ENCODE measurements at places on chromosomes 2 and 18.

DNA sequence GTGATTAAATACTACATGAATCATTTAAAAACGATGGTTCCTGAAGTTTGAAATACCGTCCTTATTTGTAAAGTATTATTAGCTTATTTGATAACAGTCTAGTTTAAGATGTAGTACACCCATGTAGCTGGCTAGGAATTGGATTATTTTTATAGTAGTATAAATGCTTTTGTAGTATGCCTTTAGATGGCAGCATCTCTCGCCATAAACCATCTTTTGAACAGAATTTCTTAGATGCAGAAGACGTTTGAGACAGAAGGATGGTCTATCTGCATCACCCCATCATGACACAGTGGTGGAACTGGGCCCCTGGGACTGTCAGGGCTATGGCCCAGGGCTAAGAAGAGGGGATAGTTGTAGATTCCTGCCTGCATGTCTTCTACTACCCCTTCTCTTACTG lies 152.7 kb downstream of the WDSUB1 start:
- no peaks in the 10 kb centered on the region for H3K27me3 ChIP-seq
- H3K27ac ChIP-seq = no peak overlapping the region
- DNase-seq = no peak
- H3K4me3 ChIP-seq = no peak overlapping the region
- H3K4me1 ChIP-seq = peaks cover 6% of the 10 kb centered on the region
- H3K36me3 ChIP-seq = no peaks in the 10 kb centered on the region

GRCh38 chr2:241412144-241412543 lies 56.1 kb downstream of the FARP2 start:
- peaks cover 7% of the 10 kb centered on the region for H3K36me3 ChIP-seq
- no peak overlapping the region for H3K27ac ChIP-seq
- H3K4me3 ChIP-seq = no peak overlapping the region
- H3K4me1 ChIP-seq = no peaks in the 10 kb centered on the region

DNA sequence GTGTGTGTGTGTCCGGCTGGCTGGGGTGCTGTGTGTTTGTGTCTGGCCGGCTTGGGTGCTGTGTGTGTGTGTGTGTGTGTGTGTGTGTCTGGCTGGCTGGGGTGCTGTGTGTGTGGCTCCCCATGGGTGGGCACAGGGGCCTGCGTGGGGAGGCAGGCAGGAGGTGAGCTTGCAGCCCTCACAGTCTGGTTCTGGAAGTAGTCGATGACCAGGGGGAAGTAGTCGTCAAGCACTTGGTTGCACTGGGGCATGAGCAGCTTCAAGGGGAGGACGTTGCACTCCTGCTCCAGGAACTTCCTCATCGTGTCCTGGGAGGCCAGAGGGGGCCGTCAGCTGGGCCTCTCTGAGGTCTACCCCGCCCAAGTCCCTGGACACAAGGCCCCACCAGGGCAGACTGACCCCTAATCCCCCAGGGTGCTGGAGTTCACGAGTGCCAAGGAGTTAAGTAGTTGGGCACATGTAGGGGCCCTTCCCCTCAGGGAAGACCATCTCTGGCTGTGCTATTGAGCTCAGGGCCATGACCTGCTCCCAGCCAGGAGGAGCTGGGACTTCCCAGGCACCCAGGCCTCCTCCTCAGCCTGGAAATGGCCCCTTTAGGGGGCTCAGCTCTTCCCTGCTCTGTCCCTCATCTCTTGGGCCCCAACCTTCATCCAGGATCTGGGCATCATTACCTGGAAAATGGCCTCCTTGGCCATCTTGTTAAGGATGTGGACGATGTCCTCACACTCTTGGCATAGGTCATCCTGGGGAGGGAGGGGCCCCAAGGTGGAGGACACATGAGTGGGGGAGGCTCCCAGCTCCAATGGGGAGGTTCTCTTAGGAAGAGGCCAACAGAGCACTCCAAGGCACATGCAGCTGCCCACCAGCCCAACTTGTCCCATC lies 1.3 kb downstream of the SFTPB start:
- peaks cover 2% of the 10 kb centered on the region for H3K4me1 ChIP-seq
- H3K27me3 ChIP-seq = peaks cover 8% of the 10 kb centered on the region
- DNase-seq = no peak
- no peak overlapping the region for H3K27ac ChIP-seq

GRCh38 chr18:9616049-9616448 lies 1.7 kb upstream of the PPP4R1 start:
- no peak overlapping the region for H3K4me3 ChIP-seq
- H3K36me3 ChIP-seq = peaks cover 6% of the 10 kb centered on the region
- no peaks in the 10 kb centered on the region for H3K27me3 ChIP-seq
- DNase-seq = no peak

GRCh38 chr2:109065391-109065734 lies 63.6 kb upstream of the SH3RF3 start:
- no peak overlapping the region for H3K4me3 ChIP-seq
- H3K36me3 ChIP-seq = no peaks in the 10 kb centered on the region
- H3K4me1 ChIP-seq = no peaks in the 10 kb centered on the region
- H3K27ac ChIP-seq = no peak overlapping the region
- no peaks in the 10 kb centered on the region for H3K27me3 ChIP-seq
- no peak for DNase-seq

GRCh38 chr2:31267437-31268120 lies 33.6 kb downstream of the EHD3 start:
- H3K36me3 ChIP-seq = no peaks in the 10 kb centered on the region
- H3K4me3 ChIP-seq = no peak overlapping the region
- no peak overlapping the region for H3K27ac ChIP-seq

DNA sequence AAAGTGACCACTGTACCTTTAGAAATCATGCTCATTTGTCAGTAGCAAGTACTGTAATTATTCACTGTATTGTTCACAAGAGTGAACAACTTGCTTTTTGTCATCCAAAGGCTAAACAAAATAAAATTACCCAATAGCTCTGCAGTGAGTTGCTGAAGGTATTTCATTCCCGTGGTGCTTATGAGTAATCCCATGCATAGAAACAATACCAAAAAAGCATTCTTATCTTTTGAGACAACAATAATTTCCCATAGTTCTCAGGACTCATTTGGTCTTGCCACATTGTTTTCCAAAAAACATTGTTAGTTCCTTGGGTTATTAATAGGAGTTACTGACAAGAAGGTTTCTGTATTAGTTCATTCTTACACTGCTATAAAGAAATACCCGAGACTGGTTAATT lies 503.2 kb upstream of the FAM98A start:
- H3K27ac ChIP-seq = no peak overlapping the region
- no peaks in the 10 kb centered on the region for H3K4me1 ChIP-seq
- no peaks in the 10 kb centered on the region for H3K36me3 ChIP-seq
- DNase-seq = no peak

DNA sequence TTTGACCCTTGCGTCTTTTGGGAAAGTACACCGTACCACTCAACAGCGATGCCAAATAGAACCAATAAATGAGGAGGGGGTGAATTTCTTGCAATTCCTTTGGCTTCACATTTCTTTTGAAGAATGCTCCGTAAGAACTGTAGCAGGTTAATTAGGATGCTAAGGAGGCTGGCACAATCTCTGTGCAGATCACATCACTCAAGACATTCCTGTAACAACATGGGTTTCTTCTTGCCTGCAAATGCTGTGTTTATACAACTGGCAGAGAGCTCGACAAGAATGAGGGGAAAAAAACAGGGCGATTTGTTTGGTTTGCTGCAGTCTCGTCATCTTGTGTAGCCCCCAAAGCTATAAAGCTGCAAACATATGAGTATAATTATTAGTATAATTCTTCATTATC lies 424.8 kb upstream of the DCC start:
- DNase-seq = no peak
- H3K4me1 ChIP-seq = no peaks in the 10 kb centered on the region
- no peaks in the 10 kb centered on the region for H3K36me3 ChIP-seq

GRCh38 chr18:75530566-75531211 lies 103.2 kb upstream of the SMIM21 start:
- no peak for DNase-seq
- H3K4me1 ChIP-seq = no peaks in the 10 kb centered on the region
- H3K36me3 ChIP-seq = no peaks in the 10 kb centered on the region
- no peaks in the 10 kb centered on the region for H3K27me3 ChIP-seq
- no peak overlapping the region for H3K27ac ChIP-seq

GRCh38 chr18:45538444-45538843 lies 76.8 kb upstream of the SLC14A2 start:
- DNase-seq = no peak
- no peaks in the 10 kb centered on the region for H3K4me1 ChIP-seq
- peaks cover 2% of the 10 kb centered on the region for H3K27me3 ChIP-seq
- no peak overlapping the region for H3K4me3 ChIP-seq
- no peak overlapping the region for H3K27ac ChIP-seq
- H3K36me3 ChIP-seq = no peaks in the 10 kb centered on the region

DNA sequence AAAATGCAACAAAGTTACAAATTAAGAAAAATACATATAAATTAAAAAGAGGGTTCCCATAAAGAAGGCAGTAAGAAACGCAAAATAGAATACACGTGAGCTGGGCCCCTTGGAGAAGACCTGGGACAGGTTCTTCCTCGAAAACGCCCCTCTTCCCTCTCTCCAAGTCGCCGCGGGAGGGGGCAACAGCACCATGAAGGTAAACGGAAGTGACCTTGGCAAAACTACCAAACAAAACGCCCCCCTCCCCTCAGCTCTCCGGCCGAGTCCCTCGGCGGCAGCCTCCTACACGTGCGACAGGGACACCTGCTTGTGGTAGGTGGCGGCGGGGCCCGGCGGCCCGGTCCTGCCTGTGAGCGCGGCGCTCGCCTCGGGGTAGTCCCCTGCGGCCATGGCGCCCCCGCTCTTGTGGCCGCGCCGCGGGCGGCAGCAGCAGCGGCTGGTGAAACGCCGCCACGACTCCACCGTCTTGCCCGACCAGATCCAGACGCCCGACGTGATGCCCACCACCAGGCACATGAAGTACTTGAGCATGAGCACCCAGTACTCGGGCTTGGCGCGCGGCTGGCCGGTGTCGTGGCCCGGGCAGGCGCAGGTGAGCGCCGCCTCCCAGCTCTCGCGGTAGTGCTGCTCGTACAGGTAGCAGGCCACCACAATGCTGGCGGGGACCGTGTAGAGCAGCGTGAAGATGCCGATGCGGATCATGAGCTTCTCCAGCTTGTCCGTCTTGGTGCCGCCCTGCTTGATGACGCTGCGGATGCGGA lies 2.8 kb downstream of the FZD5 start:
- H3K36me3 ChIP-seq = peaks cover 3% of the 10 kb centered on the region
- H3K4me1 ChIP-seq = peaks cover 13% of the 10 kb centered on the region
- peak; percentile 39 for DNase-seq
- H3K4me3 ChIP-seq = peak overlapping the region; percentile 86

GRCh38 chr2:217249121-217250012 lies 389.5 kb upstream of the TNP1 start:
- no peak overlapping the region for H3K4me3 ChIP-seq
- DNase-seq = no peak
- peaks cover 1% of the 10 kb centered on the region for H3K36me3 ChIP-seq

GRCh38 chr2:53811601-53812000 lies 24.8 kb downstream of the ERLEC1 start:
- DNase-seq = no peak
- no peak overlapping the region for H3K27ac ChIP-seq
- no peaks in the 10 kb centered on the region for H3K27me3 ChIP-seq
- H3K4me1 ChIP-seq = no peaks in the 10 kb centered on the region
- H3K4me3 ChIP-seq = no peak overlapping the region
- peaks cover 22% of the 10 kb centered on the region for H3K36me3 ChIP-seq

- no peak overlapping the region for H3K27ac ChIP-seq
- H3K4me1 ChIP-seq = no peaks in the 10 kb centered on the region
- no peaks in the 10 kb centered on the region for H3K36me3 ChIP-seq
- H3K27me3 ChIP-seq = peaks cover 2% of the 10 kb centered on the region
- no peak for DNase-seq
- H3K4me3 ChIP-seq = no peak overlapping the region
Observed at GRCh38 chr18:36648803-36649202, 180.0 kb downstream of the TPGS2 start.

DNA sequence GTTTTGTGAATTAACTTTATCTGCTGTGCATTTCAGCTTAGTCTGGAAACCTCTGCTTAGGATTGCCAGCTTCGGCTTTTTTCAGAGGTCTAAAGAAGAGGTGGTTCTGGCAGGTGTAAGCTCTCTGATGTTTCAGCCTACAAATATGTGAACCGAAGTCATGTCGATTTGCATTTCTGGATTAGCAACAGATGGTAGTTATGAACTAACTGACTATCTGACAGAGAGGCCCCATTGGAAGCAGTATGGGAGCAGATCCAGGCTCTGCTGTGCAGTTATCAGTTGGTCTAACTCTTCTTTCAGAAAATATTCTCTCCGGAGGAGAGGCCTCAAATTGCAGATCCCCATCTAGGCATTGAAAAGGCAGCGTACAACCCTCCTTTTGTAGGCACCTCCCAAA lies 32.7 kb upstream of the SPRED2 start:
- DNase-seq = no peak
- H3K27me3 ChIP-seq = peaks cover 16% of the 10 kb centered on the region
- H3K4me3 ChIP-seq = no peak overlapping the region
- H3K4me1 ChIP-seq = peaks cover 2% of the 10 kb centered on the region
- H3K27ac ChIP-seq = no peak overlapping the region

- H3K27ac ChIP-seq = no peak overlapping the region
- peaks cover 56% of the 10 kb centered on the region for H3K27me3 ChIP-seq
- peaks cover 2% of the 10 kb centered on the region for H3K4me1 ChIP-seq
- H3K4me3 ChIP-seq = no peak overlapping the region
Observed at GRCh38 chr18:58882044-58882443, 17.4 kb downstream of the ZNF532 start.

DNA sequence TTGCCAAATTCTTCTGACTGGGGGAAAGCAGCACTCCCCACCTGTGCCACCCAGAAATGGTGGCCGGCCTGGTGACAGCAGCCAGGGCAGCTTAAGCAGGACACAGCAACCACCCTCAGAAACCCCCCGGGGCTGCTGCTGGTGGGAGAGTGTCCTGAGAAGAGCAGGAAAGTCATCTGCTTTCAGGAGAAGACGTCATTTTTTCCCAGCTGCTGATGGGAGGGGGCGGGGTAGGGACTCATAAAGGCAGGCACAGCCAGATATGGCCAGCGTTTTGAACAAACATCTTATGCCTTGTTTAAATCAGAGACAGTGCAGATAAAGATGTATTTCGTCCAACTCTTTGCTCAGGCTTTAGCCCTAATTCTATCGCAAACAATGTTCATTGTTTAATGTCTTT lies 139.5 kb downstream of the LRRC30 start:
- no peak for DNase-seq
- H3K4me3 ChIP-seq = no peak overlapping the region
- H3K27me3 ChIP-seq = no peaks in the 10 kb centered on the region
- H3K4me1 ChIP-seq = no peaks in the 10 kb centered on the region
- no peaks in the 10 kb centered on the region for H3K36me3 ChIP-seq

GRCh38 chr2:108607706-108608301 lies 73.5 kb downstream of the LIMS1 start:
- no peak overlapping the region for H3K27ac ChIP-seq
- peaks cover 35% of the 10 kb centered on the region for H3K4me1 ChIP-seq
- no peaks in the 10 kb centered on the region for H3K27me3 ChIP-seq
- no peaks in the 10 kb centered on the region for H3K36me3 ChIP-seq
- H3K4me3 ChIP-seq = no peak overlapping the region
- DNase-seq = no peak

DNA sequence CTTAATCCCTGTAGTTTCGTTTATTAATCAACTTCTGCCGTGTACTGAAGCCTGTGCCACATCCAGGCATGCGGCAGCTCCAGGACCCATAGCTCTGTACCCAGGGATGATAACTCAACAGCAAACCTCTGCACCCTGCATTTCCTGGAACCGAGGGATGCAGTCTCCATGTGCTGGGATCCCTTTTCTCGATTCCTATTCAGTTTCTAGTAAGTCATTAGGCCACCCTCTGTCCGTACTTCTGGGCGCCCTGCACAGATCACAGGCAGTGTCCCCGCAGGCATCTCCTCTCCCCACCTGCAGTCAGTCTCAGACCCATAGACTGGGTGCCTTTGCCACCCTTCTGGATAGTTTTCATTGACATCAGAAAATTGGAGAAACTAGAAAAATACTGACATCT lies 18.8 kb downstream of the TMEM18 start:
- H3K4me3 ChIP-seq = no peak overlapping the region
- H3K36me3 ChIP-seq = peaks cover 6% of the 10 kb centered on the region
- H3K27me3 ChIP-seq = peaks cover 8% of the 10 kb centered on the region
- H3K4me1 ChIP-seq = peaks cover 31% of the 10 kb centered on the region

Data from activated naive CD8-positive, alpha-beta T cell treated with anti-CD3 and anti-CD28 coated beads, Interleukin-2, amount 10 ng/mL, durations not matched to agents 7 days and 5 days (primary cell).